ACHN (cell line): ENCODE measurements at places on chromosomes 11 and 22.

- no peak for DNase-seq
Measured at GRCh38 chr11:76282172-76282571, 75.9 kb upstream of the WNT11 start.

DNA sequence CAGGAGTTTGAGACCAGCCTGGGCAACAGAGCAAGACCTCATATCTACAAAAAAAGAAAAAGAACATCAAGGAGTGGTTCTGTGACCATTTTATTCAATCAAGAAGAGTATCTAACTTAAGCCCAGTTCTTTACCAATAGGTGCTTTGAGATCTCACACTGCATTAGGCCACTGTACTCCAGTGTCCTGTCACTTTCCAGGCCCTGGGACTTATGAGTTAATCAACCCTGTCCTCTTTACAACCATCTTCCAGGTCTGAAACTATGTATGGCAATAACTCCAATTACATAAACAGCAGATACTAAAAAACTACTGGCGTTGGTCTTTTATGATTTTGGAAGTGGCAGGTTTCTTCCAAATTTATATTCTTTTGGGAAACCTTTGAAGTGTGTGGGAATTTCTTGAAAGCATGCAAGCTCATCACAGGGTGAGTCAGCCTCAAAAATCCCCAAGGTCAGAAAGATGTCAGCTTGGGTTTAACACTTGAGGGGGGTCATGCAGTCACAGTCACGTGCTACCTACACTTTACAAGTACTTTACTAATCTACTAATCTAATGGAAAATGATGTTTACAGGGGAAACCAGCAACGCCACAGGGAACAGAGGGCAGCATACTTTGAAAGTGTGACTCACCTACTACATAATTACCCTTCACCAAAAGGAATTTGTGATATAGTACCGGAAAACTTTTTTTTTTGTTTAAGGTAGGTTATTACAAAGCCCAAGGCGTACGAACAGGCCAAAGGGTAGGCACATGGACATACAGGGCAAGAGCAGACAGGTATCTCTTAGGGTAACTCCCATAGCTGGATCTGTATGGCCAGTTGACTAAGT is 15.6 kb downstream of the PISD start:
- peak; percentile 89 for DNase-seq

DNA sequence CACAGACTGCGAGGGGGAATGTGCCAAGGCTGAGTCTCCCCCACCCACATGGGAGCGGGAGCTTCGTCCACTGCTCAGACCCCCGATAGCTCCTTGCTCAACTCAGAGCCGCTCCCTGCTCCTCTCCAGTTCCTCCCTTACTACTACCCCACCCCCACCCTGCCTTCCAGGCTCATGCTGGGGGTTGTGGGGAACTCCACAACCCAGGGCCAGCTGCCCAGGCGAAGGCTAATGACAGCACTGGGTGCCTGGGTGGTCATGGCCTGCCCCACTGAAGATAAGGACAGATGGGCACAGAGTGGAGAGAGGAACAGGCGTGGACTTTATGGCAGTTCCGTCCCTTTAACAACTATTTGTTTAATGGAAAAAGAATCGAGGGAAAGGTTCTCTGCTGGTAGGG is 73.7 kb downstream of the PDE2A start:
- no peak for DNase-seq

DNA sequence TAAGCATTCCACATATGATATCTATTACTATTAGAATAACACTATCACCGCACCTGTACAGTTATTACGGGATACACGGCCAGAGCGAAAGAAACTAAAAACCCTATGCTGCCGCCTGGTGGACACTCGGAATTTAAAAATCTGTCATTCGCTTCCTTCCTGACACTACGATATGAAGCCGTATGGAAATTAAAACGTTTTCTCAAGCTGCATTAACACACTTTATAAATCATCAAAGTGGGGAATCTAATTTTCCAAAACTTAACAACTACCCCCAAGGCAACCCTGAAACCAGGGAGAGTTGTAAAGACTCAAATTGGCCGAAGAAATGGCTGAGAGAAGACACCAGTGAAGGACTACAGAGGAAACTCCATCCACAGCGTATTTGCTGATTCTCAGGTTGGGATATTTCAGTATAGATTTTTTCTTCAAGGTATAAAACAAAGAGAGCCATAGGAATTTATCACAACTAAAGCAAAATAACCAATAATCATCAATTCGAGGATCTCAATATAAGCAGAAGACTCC is 1.4 kb downstream of the CCDC73 start:
- peak; percentile 55 for DNase-seq

DNA sequence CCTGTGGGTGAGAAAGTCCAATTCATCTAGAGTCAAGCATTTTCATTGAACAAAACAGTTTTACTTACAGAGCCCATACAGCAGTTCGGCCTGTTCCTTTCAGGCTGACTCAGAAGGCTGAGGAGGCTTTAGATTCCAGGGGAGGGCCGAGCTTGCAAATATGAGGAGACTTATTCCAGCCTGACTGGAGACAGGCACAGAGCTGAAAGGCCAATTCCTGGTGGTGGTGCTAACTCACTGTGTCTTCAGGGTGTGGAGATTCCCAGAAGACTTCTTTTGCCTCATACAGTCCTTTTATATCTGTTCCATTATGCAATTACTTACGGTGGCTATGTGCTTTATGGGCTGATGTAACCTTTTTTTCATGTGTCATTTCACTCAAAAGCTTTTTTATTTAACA is at the start of gene OR51E2:
OR51E2 (minus strand) TSS at position 269 of the 400 bp plus-strand sequence. CDS start 15,142 bp downstream, outside the sequence.
- no peak for DNase-seq

DNA sequence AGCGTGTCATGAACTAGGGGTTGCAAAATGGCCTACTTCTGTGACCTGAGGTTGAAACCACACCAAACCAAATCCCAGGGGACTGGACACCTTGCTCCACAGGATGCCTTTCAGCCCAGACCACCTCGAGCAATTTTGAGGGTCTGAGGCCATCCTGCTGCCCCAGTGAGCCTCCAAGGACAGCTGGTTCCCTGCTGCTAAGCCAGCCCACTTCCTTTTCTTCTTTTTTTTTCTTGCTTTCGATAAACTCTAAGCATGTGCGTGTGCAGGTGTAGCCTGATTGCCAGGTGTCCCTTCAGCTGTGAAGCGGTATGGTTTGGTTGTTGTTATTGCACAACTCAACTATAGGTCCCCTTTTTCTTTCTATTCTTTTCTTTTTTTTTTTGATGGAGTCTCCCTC is 2.7 kb downstream of the CRYBB1 start:
- no peak for DNase-seq

- DNase-seq: peak; percentile 77
Measured at GRCh38 chr22:50270666-50271394, 650 bp upstream of the MAPK11 start.

DNA sequence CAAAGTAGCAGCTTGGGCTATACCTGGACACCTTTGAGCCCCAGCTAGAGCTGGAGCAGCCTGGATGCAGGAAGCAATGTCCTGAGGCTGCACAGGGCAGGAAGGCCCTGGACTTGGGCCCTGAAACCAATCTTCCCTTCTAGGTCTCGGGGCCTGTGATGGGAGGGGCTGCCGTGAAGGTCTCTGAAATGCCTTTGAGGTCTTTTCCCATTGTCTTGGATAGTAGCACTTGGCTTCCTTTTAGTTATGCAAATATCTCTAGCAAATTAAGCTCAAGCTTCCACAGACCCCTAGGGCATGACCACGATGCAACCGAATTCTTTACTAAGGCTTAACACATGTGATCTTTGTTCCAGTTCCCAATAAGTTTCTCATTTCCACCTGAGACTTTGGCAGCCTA is 40.0 kb downstream of the LINC01488 start:
- no peak for DNase-seq

DNA sequence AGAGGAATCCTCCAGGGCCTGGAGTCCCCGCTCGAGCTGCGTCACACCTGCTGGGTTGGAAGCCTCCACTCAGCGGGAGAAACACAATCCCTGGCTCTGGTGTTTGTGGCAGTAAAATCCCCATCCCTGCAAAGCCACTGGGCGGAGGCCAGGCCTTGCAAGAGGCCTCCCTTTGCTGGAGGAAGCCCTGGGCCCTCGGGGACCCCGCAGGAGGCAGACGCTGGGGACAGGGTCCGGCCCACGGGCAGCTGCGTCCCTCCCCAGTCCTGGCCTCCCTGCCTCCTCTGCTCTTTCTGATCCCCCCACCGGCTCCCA is 194.7 kb downstream of the BRD1 start:
- no peak for DNase-seq

DNA sequence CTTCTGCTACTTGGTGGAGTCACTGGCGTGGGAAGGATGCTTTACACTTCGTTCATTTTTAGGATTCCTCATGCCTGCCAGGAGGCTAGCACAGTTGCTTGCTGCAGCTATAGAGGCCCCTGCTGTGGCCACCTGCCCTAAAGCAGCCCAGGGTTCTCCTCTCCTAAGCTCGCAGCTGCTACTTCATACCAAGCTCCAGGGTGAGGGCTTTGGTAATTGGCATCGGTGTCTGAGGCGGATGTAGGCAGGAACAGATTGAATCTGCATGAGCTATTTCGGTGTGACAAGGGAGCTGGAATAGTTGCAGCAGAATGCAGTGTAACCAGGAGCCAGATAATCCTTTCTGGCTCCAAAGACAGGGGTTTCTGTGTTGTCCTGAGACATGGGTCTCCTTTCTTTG is 133.1 kb downstream of the MICAL2 start:
- DNase-seq: no peak

GRCh38 chr11:57309106-57310059 is 15.4 kb downstream of the TNKS1BP1 start:
- DNase-seq: no peak

- no peak for DNase-seq
Measured at GRCh38 chr11:64229744-64230170, 591 bp upstream of the DNAJC4 start.

GRCh38 chr11:73981051-73981805 is 1.4 kb downstream of the UCP2 start:
- DNase-seq: no peak

GRCh38 chr22:46230262-46230901 is 19.7 kb downstream of the CDPF1 start:
- DNase-seq: no peak

- no peak for DNase-seq
Measured at GRCh38 chr22:44933666-44934453, 75.9 kb downstream of the PHF21B start.

DNA sequence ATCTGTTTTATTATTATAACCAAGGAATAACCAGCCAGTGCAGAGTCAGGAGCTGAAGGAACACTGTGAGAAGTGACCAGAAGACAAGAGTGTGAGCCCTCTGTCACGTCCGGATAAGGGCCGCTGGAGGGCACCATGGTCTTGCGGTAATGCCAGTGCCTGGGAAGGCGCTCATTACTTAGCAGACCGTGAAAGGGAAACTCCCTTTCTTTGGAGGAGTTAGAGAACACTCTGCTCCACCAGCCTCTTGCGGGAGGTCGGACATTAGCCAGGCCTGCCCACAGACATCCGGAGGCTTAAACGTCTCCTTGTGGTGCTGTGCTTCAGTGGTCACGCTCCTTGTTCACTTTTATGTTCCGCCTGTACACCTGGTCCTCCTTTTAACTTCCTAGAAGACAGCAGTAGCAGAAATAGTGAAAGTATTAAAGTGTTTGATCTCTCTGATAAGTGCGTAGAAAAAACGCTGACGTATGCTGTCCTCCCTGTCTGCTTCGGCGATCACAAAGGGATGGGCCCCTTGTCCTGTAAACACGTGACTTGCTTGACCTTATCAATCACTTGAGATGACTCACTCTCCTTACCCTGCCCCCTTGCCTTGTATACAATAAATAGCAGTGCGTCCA is 120.6 kb upstream of the LMO1 start:
- DNase-seq: peak; percentile 89

DNA sequence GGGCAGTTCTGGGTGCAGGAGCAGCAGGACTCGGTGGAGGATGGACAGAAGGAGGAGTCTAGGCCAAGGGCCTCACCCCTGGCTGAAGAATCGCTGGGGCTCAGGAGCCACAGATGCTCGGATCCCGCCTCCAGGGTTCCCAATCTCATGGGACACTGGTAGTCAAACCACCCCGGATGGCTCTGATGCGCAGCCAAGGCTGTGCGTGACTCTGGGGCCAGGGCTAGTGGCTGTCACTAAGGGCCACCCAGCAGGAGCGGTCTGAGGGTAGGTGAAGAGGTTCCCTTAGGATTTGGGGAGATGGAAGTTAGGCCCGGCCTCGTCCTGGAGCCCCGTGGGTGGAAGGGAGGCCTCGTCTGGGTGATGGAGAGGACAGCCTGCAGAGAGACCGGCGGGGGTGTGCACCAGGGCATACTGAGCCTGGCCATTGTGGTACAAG is 300.6 kb downstream of the TBC1D22A start:
- no peak for DNase-seq

GRCh38 chr11:111734954-111735261 is 31.3 kb downstream of the PPP2R1B start:
- DNase-seq: no peak

GRCh38 chr11:119589001-119589400 is 140.0 kb downstream of the NECTIN1 start:
- no peak for DNase-seq

- no peak for DNase-seq
Measured at GRCh38 chr11:30585892-30586250, 282 bp downstream of the MPPED2 start.

DNA sequence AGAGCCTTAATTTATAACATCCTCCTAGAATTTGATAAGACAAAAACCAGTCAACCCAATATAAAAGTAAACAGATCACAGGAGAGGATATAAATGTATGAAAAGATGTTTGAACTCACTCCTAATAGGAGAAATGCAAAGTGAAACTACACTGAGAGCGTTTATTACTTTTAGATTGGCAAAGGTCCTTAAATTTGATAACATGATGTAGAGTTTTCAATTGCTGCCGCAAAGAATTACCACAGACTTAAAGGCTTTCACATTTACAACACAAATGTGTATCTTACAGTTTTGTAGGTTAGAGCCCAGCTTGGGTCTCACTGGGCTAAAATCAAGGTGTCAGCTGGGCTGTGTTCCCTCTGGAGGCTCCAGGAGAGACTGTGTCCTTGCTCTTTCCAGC is 9.1 kb upstream of the POU2AF2 start:
- DNase-seq: no peak

DNA sequence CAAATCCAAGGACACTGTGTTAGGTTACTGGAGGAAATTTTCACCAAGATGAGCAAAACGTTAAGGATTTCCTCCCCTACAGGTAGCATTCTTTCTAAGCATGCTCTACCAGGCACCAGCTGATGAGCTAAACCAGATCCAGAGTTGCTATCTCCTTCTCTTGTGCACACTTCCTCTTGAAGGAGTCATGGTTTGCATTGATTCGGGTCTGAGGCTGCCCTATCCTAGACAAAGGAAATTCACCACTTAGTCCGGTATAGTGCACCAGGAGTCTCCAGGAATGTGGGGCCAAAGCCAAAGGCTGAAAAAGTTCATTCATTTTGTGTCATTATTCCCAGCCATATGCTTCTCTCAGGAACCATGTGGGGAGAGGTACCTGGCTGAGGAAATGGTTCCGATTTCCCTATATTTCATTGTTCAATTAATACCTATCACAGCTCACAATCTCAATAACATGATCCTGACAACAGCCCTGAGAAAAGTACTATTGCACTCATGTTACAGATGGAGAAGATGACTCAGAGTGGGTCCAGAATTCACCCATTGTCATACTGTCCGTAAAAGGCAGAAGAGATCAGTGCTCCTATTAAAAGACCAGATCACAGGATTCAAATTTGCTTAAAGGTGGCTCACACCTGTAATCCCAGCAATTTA is 39.1 kb downstream of the SLC35F2 start:
- no peak for DNase-seq

GRCh38 chr11:88537613-88538012 is 200.1 kb upstream of the CTSC start:
- no peak for DNase-seq
